ENCODE measurements at places on chromosomes 13 and 19. TPM values are rescaled to one million over a fixed set of nuclear protein-coding genes. Genes with fewer than 3 reads are reported as not detected.

CYP2A6 gene
- not detected for total RNA-seq

TUBA3C gene
- total RNA-seq = not detected

SLC10A2 gene
- not detected for total RNA-seq

ZNF723 gene
- total RNA-seq = not detected

MCEMP1 gene
- total RNA-seq = not detected

YJEFN3 gene
- 0.33 TPM for total RNA-seq

MAP1S gene
- total RNA-seq = 35.2 TPM

PSG6 gene
- total RNA-seq = 1.0 TPM

ERFL gene
- total RNA-seq = under 0.01 TPM

PTGER1 gene
- 5.4 TPM for total RNA-seq

MISP gene
- under 0.01 TPM for total RNA-seq

HPN gene
- not detected for total RNA-seq

CEACAM1 gene
- not detected for total RNA-seq

CERS1 gene
- total RNA-seq = 0.29 TPM

TEKTIP1 gene
- not detected for total RNA-seq

CYP4F12 gene
- total RNA-seq = not detected

C19orf85 gene
- total RNA-seq = not detected

WDR88 gene
- total RNA-seq = not detected

CEACAM21 gene
- not detected for total RNA-seq

KLK12 gene
- not detected for total RNA-seq

LAIR1 gene
- not detected for total RNA-seq

NLRP7 gene
- total RNA-seq = under 0.01 TPM

FAM124A gene
- 0.29 TPM for total RNA-seq

FRY gene
- 24.3 TPM for total RNA-seq

KLK7 gene
- total RNA-seq = not detected

CEBPA gene
- total RNA-seq = 0.15 TPM

MATK gene
- 0.15 TPM for total RNA-seq

ZNF578 gene
- total RNA-seq = 7.0 TPM

DIRAS1 gene
- total RNA-seq = 12.4 TPM

RNU6-9 gene
- not detected for total RNA-seq

ZNF260 gene
- total RNA-seq = 19.0 TPM

ZNF208 gene
- 0.33 TPM for total RNA-seq

SLC25A41 gene
- under 0.01 TPM for total RNA-seq
